ENCODE measurements at places on chromosomes 3 and 15.

- DNase-seq = peak; percentile 45
Measured at GRCh38 chr3:48432411-48433371, 2.8 kb upstream of the PLXNB1 start.

GRCh38 chr3:133452641-133453319, 52.9 kb downstream of the BFSP2 start:
- no peak for DNase-seq

DNA sequence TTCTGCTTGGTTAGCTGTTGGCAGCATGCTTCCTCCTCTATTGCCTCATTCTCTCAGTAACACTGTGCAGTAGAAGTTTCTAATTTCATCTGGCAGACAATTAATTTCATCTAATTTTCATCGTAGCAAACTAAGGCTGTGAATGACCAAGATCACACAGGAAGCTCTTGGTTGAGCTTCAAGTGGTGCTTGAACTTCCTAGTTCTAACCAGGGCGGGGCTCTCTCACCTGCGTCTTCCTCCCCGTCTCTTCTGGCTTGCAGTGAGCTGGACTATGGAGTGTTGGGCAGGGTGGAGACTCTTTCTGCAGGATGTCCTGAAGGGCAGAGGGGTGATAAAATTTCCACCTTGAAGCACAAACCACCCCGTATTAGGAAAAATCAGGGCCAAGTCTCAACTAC, 2.0 kb upstream of the IL16 start:
- DNase-seq = no peak

DNA sequence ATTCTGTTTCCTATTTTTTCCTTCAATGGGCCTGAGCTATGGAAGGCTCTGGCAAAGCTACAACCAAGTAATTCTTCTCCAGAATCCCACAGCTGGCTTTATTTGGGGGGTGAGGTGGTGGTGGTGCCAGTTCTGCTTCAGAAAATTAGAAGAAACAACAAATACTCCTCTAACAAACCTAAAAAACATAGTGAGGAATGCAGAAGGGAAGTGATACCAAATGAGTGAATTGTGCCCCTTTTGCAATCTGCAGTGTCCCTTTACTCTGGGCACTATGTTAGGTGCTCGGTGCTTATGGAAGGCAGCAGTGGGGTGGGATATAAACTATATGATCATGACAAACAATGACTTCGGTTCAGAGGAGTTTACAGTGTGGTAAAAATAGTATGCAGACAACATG, 90.4 kb upstream of the ROPN1 start:
- DNase-seq = no peak

DNA sequence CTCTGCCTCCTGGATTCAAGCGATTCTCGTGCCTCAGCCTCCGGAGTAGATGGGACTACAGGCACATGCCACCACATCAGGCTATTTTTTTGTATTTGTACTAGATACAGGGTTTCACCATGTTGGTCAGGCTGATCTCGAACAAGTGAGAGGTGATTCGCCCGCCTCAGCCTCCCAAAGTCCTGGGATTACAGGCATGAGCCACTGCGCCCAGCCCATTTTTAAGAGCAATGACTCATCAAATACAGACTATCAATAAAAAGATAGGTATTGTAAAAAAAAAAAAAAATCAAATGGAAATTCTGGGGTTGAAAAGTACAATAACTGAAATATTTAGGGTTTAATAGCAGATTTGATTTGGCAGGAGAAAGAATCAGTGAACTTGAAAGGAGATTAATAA, 129.0 kb downstream of the TJP1 start:
- no peak for DNase-seq

- no peak for DNase-seq
Measured at GRCh38 chr3:175001091-175001490, 142.0 kb downstream of the NAALADL2 start.

- DNase-seq = no peak
Measured at GRCh38 chr3:121698476-121698875, 37.8 kb upstream of the HCLS1 start.

- DNase-seq = peak; percentile 21
Measured at GRCh38 chr3:43996379-43997301, 245.0 kb upstream of the TOPAZ1 start.

GRCh38 chr3:103767635-103768034, 1332.8 kb downstream of the ZPLD1 start:
- DNase-seq = no peak

GRCh38 chr15:100877551-100877950, 2.1 kb upstream of the ALDH1A3 start:
- no peak for DNase-seq

- no peak for DNase-seq
Measured at GRCh38 chr3:52896151-52896550, 1.2 kb downstream of the STIMATE start.

- peak; percentile 51 for DNase-seq
Measured at GRCh38 chr3:186782542-186783057, 777 bp upstream of the EIF4A2 start.
